ENCODE measurements at places on chromosomes 1 and 21. TPM values are rescaled to one million over a fixed set of nuclear protein-coding genes. Genes with fewer than 3 reads are reported as not detected.

The CD1E gene
- not detected for total RNA-seq

The ATP1B1 gene
- total RNA-seq: 12.7 TPM

The SERPINC1 gene
- total RNA-seq: not detected

The CDCA8 gene
- total RNA-seq: 1.5 TPM

The CNIH4 gene
- 46.3 TPM for total RNA-seq

The TEX38 gene
- not detected for total RNA-seq

The PSMB4 gene
- total RNA-seq: 362 TPM

The TMEM82 gene
- total RNA-seq: not detected

The FABP3 gene
- total RNA-seq: 38.0 TPM

All from osteoblast (primary cell).